ENCODE measurements at places on chromosomes 6 and 20. TPM values are rescaled to one million over a fixed set of nuclear protein-coding genes. Genes with fewer than 3 reads are reported as not detected.

DNA sequence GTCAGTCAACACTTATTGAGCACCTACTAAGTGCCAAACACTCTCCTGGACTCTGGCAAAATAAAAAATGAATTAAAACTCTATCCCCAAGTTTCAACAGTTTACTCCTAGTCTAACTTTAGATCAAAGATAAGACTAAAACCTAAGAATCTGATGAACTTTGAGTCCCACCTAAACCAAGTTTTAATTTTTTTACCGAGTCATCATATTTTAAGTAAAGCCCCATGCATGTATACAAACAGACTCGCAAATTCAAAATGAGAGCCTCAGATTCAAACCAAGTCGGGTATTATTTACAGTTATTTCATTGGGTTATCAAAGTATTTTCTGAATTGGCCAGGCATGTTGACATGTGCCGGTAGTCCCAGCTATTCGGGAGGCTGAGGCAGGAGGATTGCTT is 28.2 kb downstream of the BNIP5 start:
- H3K36me3 ChIP-seq: no peaks in the 10 kb centered on the region
- H3K27ac ChIP-seq: no peak overlapping the region
- H3K4me1 ChIP-seq: no peaks in the 10 kb centered on the region
- DNase-seq: no peak

GRCh38 chr6:157584036-157584435 is 203.0 kb downstream of the ZDHHC14 start:
- no peak for DNase-seq
- no peak overlapping the region for H3K27ac ChIP-seq
- H3K36me3 ChIP-seq: no peaks in the 10 kb centered on the region
- H3K4me3 ChIP-seq: no peak overlapping the region

DNA sequence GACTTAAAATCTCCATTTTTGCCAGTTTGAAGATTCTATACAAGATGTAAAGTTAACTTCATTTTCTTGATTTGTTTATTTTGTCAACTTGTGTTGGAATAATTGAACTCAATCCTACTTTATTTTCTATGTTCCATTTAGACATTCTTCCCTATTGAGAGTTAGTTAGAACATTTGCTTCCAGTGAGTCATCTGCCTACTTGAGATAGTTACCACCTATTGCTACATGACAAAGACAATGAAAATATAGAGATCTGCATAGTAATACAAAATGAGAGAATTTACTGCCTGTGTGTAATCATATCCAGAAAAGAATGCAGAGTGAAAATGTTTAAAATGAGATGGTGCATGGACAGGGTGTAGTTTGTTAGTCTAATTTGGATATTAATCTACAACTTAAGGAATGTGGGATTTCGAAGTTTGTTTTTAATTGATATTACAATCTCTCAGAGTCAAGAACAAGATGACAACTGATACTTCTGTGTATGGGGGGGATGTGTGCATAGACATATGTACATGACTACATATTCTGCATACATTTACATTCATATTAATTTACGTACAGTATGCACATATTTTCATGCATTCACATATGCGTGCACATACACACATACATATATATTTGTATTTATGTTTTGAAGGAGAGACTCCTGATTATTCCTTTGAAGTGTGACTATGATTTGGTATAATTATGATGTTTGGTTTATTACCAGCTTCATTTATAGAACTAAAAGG is 420.1 kb downstream of the NKAIN2 start:
- no peak for DNase-seq
- H3K27me3 ChIP-seq: no peaks in the 10 kb centered on the region
- no peak overlapping the region for H3K27ac ChIP-seq
- no peak overlapping the region for H3K4me3 ChIP-seq
- no peaks in the 10 kb centered on the region for H3K36me3 ChIP-seq
- H3K4me1 ChIP-seq: no peaks in the 10 kb centered on the region

The FRMD1 gene
- total RNA-seq: 0.15 TPM

DNA sequence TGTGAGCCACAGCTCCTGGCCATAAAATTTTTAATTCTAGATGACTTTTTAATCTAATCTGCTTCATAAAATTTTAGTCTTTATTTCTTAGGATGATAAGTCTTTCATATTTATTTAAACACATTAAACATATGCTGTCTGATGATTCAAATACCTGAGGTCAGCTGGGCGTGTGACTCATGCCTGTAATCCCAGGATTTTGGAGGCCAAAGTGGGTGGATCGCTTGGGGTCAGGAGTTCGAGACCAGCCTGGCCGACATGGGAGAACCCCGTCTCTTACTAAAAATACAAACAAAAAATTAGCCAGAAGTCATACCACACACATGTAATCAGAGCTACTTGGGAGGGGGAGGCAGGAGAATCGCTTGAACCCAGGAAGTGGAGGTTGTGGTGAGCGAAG is 53.1 kb downstream of the RBM24 start:
- DNase-seq: no peak
- H3K4me3 ChIP-seq: no peak overlapping the region
- H3K4me1 ChIP-seq: no peaks in the 10 kb centered on the region
- H3K27me3 ChIP-seq: no peaks in the 10 kb centered on the region
- H3K27ac ChIP-seq: no peak overlapping the region

GRCh38 chr20:34070859-34071258 is 41.2 kb downstream of the EIF2S2 start:
- no peaks in the 10 kb centered on the region for H3K27me3 ChIP-seq
- no peak overlapping the region for H3K27ac ChIP-seq
- no peak overlapping the region for H3K4me3 ChIP-seq

- no peaks in the 10 kb centered on the region for H3K36me3 ChIP-seq
- DNase-seq: no peak
- no peaks in the 10 kb centered on the region for H3K27me3 ChIP-seq
These were observed 502.0 kb downstream of the QKI start for GRCh38 chr6:163916315-163917081.

DNA sequence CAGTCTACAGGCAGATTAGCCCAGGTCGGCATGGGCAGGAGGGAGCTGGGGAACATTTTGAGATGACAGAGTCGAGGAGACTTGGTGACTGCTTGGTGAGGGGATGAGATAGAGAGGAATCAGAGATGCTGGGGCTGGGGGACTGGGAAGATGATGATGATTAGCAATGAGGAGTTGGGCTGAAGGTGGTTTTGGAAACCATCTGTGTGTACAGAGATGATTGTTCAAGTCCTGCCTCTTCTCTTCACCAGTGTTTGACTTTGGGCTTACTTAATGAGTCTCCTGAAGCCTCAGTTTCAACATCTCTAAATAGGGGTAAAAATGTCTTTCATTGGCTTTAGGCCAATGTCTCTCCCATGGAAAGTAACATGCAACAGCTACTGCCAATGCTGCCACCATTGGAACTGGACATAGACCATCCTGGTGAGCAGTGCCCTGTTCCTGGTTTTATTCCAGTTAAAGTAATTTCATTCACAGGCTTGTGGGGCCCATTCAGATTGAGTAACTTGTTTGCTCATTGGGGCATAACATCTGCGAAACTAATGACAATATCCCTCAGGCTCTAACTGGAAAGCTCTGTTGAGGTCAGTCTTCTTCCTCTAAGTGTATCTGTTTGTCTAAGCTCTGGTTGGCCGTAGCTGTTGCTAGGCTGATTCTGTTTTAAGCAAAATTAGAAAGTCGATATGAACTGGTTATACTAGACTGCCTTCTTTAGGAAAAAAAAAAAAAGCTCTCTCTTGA is 99.1 kb downstream of the ARMC2 start:
- H3K27ac ChIP-seq: no peak overlapping the region
- H3K4me1 ChIP-seq: no peaks in the 10 kb centered on the region
- no peak for DNase-seq
- H3K27me3 ChIP-seq: peaks cover 8% of the 10 kb centered on the region

GRCh38 chr6:156917213-156917612 is 140.0 kb downstream of the ARID1B start:
- H3K36me3 ChIP-seq: no peaks in the 10 kb centered on the region
- no peaks in the 10 kb centered on the region for H3K27me3 ChIP-seq
- no peaks in the 10 kb centered on the region for H3K4me1 ChIP-seq
- no peak overlapping the region for H3K27ac ChIP-seq
- DNase-seq: no peak

DNA sequence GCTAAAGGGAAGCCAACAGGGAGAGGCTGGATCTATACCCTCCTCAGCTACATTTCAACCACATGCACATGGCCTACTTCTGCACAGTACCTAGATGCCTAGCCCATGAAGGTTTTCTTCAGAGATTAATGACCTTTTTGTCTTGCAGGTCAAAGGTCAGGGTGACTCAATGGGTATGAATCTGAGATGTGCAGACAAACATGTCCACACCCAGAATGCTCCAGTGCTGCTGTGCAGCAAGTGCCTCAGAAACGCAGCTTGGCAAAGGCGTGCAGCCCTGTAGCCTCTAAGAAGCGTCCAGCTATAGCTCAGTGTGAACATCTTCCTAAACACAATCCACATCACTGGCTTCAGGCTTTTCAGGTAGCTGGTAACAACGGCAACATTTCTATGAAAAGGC is 24.4 kb downstream of the MAP1LC3A start:
- H3K27me3 ChIP-seq: no peaks in the 10 kb centered on the region
- H3K4me1 ChIP-seq: no peaks in the 10 kb centered on the region
- no peak for DNase-seq
- no peak overlapping the region for H3K4me3 ChIP-seq
- H3K36me3 ChIP-seq: no peaks in the 10 kb centered on the region
- no peak overlapping the region for H3K27ac ChIP-seq

The MCCD1 gene
- not detected for total RNA-seq

DNA sequence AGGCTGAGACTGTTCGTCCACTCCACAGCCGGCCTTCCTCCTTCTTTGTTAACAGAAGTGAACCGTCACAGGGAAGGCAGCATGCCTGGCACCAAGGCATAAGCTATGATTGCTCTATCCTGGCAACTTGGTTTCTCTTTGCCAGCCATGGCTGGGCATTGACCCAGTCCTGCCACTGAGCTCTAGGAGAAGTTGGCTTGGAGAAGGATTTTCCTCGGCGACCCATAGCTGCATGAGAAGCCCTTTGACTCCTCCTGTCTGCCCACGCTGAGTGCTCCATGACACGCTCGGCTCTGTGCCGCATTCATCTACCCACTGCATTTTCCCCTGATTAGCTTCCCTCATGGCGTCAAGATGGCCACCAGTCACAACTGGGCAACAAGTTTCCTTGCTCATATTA is 111.8 kb upstream of the EXOC2 start:
- no peaks in the 10 kb centered on the region for H3K36me3 ChIP-seq
- DNase-seq: no peak

- no peaks in the 10 kb centered on the region for H3K27me3 ChIP-seq
- H3K4me3 ChIP-seq: no peak overlapping the region
- no peak for DNase-seq
- no peaks in the 10 kb centered on the region for H3K36me3 ChIP-seq
- no peak overlapping the region for H3K27ac ChIP-seq
These were observed 108.9 kb upstream of the CST7 start for GRCh38 chr20:24840121-24840713.

- H3K27ac ChIP-seq: no peak overlapping the region
- no peak overlapping the region for H3K4me3 ChIP-seq
- H3K36me3 ChIP-seq: no peaks in the 10 kb centered on the region
- H3K4me1 ChIP-seq: no peaks in the 10 kb centered on the region
These were observed 299.3 kb downstream of the CDH4 start for GRCh38 chr20:61551401-61551800.

- no peak overlapping the region for H3K27ac ChIP-seq
- H3K27me3 ChIP-seq: no peaks in the 10 kb centered on the region
- no peak for DNase-seq
- H3K4me1 ChIP-seq: no peaks in the 10 kb centered on the region
- H3K36me3 ChIP-seq: no peaks in the 10 kb centered on the region
These were observed 333.9 kb downstream of the FARS2 start for GRCh38 chr6:5595184-5595583.

The CDKAL1 gene
- 14.5 TPM for total RNA-seq

The CST5 gene
- total RNA-seq: not detected

GRCh38 chr20:36645998-36646397 is at the start of gene SLA2:
Gene SLA2 (minus strand): TSS chr20:36646196. CDS start chr20:36641335, 4,861 bp downstream.
- peaks cover 9% of the 10 kb centered on the region for H3K4me1 ChIP-seq
- H3K27ac ChIP-seq: no peak within 1 kb of the TSS
- H3K36me3 ChIP-seq: no peaks in the 10 kb centered on the region
- H3K27me3 ChIP-seq: no peaks in the 10 kb centered on the region
- DNase-seq: no peak

DNA sequence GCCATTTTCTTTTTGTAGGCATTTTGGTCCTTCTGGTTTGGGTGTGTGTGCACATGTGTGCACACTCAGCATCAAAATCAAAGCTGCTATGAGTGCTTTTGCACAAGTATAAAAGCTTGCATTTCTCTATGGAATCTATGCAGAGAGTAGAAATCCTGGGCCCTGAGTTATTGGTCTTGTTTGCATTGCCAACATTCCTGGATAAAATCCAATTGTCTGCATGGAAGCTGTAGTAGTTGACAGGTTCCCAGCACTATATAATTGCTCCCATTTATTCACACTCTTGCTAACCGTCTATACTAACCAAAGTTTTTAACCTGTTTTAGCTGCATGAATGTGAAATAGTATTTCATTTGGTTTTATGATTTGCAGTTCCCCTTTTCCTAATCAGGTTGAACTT is 277.0 kb downstream of the FOXA2 start:
- no peak overlapping the region for H3K27ac ChIP-seq
- DNase-seq: no peak
- no peak overlapping the region for H3K4me3 ChIP-seq
- H3K27me3 ChIP-seq: peaks cover 5% of the 10 kb centered on the region
- no peaks in the 10 kb centered on the region for H3K36me3 ChIP-seq

The EBF4 gene
- 6.8 TPM for total RNA-seq

GRCh38 chr6:121593011-121593641 is 157.7 kb downstream of the GJA1 start:
- H3K27me3 ChIP-seq: no peaks in the 10 kb centered on the region
- no peak overlapping the region for H3K27ac ChIP-seq
- no peaks in the 10 kb centered on the region for H3K36me3 ChIP-seq
- no peak for DNase-seq

The TSPO2 gene
- total RNA-seq: not detected

GRCh38 chr6:87184762-87185250 is 29.4 kb downstream of the ZNF292 start:
- no peak overlapping the region for H3K27ac ChIP-seq
- no peaks in the 10 kb centered on the region for H3K27me3 ChIP-seq
- 0 out of 2 replicates have a peak, but pooled peaks cover 2% of the 10 kb centered on the region for H3K4me1 ChIP-seq
- no peaks in the 10 kb centered on the region for H3K36me3 ChIP-seq
- H3K4me3 ChIP-seq: no peak overlapping the region

The NKAIN2 gene
- total RNA-seq: 2.6 TPM

GRCh38 chr6:37673436-37673835 is 24.2 kb downstream of the MDGA1 start:
- H3K36me3 ChIP-seq: no peaks in the 10 kb centered on the region
- H3K27me3 ChIP-seq: no peaks in the 10 kb centered on the region
- no peak overlapping the region for H3K4me3 ChIP-seq

GRCh38 chr20:1534526-1534925 is 23.0 kb downstream of the SIRPD start:
- H3K27me3 ChIP-seq: peaks cover 13% of the 10 kb centered on the region
- no peak for DNase-seq
- no peaks in the 10 kb centered on the region for H3K4me1 ChIP-seq

The RIMS4 gene
- total RNA-seq: 4.0 TPM

The FERMT1 gene
- total RNA-seq: 0.95 TPM

DNA sequence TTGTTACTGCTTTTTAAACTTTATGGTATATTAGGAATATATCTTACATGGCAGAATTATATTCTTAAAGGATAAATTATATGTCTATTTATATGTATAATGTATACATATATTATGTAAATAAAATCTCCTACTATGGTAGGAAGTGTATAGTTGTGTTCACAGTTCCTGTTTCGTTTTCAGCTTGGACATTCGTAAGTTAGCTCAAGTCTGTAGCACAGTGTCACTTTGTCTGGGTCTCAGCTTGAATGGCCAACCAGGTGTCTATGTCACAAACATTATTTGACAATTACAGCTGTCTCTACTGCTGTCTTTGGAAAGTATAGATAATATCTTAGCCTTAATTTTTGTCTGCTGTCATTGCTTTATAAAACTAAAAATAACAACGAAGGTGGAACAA is 303.9 kb downstream of the CDKAL1 start:
- DNase-seq: no peak
- no peak overlapping the region for H3K4me3 ChIP-seq
- no peak overlapping the region for H3K27ac ChIP-seq
- H3K27me3 ChIP-seq: no peaks in the 10 kb centered on the region
- H3K4me1 ChIP-seq: no peaks in the 10 kb centered on the region
- no peaks in the 10 kb centered on the region for H3K36me3 ChIP-seq

Measured in Panc1 (cell line).